ENCODE measurements at places on chromosomes 1 and 21.

GRCh38 chr1:202958544-202959275 lies 598 bp upstream of the ADIPOR1 start:
- DNase-seq, result no peak

DNA sequence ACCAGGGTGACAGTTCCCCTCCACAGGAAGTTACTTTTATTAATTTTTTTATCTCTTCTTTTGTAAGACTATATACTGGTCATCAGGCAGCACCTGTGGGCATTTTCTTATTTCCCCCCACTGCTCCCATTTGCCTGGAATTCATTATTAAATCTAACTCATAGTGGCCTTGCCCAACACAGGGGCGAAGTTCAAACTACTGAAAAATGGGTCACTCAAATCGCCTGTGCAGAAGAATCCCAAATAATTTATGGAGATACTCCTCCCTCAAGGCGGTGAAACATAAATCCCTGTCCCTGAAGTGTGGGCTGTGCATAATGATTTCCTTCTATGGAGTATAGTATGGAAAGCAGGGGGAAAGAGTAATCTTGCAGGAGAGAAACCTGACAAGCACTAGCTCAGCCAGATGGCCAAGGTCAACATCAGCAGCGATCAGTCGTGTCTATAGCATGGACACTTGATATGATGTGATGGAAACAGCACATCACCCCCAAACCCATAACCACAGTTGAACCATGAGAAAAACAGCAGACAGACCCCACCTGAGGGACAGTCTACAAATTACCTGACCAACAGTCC lies 7.9 kb downstream of the CAMK2N1 start:
- DNase-seq, result no peak

DNA sequence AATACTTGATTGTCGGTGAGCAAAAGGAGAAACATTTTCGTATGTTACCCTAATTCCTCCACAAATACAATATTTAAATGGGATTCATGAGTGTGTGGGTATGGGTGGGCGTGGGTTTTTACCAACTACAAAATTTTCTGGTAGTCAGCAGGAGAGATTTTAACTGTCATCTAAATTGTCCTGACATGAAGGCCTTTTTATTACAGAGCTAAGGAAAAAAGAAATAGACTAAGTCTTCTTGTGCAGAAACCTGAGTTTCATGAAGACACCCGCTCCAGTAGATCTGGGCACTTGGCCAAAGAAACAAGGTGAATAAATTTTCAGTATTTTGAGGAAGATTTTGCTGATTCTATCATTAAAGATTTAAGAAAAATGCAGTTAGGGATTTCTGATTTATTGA lies 752 bp downstream of the RGS18 start:
- DNase-seq, result no peak

DNA sequence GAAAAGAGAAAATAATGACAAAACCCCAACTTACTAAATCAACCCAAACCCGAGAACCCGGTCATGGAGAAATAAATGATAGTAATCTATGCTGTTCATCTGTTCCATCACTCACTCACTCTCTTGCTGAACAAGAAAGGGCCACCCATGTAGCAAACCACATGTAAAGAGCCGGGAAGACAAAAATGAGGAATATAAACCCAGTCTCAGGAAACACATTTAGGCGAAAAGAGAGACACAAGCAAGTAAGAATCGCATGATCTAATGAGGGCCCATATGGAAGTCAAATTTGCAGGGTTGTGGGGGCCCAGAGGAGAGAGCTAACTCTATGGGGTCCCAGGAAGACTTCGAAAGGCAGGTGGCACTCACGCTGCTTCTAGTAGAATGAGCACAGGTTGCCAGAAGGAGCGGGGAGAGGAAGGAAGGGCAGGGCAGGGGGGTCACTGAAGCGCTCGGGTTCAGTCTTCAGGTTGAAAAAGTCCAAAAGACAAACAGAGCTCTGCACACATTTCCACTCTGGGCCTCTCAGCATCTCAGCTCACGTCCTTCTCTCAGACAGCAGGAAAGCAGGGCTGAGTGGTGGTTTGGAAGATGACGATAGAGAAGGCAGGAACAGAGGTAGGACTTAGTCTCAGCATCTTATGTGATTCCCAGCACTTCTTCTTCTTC lies 142.9 kb upstream of the KRTAP19-8 start:
- DNase-seq, result no peak

DNA sequence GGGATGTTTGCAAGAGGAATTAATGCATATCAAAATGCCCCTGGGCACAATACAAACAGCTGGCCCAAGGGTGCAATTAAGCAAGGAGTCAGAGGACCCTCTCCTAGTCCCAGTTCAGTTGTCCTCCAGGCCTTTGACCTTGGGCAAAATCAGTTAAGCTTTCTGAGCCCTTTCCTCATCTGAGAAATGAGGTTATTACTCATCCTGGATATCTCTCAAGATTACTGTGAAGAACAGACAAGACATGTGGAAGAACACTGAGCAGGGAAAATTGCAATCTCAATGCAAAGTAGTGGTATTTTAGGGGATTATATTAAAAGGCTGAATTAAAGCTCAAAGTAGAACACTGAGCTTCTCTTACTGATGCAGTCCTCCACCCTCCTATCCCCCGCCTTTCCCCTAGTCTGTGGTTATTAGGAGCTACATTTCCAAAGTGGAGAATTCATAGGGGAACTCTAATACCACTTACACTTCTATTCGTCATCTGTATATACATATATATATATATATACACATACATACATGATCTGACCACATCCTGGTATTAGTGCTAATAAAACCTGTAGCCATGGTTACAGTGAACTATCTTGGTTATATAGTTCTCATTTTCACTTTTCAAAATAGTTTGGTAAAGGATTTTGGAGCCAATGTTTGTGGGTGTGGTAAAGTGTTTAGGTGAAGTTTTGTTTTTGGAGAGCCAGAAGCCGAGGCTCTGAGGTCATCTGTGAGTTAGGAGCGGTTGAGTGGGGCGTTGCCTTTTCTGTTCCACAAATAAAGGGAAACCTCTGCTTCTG lies 18.1 kb downstream of the KIAA0040 start:
- no peak for DNase-seq

GRCh38 chr1:8962812-8963530 lies 17.3 kb downstream of the CA6 start:
- no peak for DNase-seq

GRCh38 chr1:248924696-248925532 lies 18.9 kb downstream of the PGBD2 start:
- peak; percentile 60 for DNase-seq

DNA sequence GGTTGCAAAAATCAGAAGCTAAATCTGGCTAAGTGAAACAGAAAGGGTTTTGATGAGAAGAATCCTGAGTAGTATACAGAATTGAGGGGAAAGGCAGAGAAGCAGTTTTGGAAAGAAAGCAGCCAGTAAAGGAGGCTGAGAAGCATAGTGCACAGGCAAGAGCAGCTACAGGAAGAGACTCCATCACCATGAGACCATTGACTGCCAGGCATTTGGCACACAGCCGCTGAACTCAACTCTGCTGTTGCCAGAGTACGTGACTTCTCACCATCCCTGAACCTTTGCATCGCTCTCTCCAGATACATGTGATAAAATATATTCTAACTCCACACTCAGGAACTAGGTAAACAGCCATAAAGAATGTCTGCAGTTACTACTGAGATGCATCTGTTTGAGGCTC lies 128.3 kb upstream of the C1orf21 start:
- no peak for DNase-seq

DNA sequence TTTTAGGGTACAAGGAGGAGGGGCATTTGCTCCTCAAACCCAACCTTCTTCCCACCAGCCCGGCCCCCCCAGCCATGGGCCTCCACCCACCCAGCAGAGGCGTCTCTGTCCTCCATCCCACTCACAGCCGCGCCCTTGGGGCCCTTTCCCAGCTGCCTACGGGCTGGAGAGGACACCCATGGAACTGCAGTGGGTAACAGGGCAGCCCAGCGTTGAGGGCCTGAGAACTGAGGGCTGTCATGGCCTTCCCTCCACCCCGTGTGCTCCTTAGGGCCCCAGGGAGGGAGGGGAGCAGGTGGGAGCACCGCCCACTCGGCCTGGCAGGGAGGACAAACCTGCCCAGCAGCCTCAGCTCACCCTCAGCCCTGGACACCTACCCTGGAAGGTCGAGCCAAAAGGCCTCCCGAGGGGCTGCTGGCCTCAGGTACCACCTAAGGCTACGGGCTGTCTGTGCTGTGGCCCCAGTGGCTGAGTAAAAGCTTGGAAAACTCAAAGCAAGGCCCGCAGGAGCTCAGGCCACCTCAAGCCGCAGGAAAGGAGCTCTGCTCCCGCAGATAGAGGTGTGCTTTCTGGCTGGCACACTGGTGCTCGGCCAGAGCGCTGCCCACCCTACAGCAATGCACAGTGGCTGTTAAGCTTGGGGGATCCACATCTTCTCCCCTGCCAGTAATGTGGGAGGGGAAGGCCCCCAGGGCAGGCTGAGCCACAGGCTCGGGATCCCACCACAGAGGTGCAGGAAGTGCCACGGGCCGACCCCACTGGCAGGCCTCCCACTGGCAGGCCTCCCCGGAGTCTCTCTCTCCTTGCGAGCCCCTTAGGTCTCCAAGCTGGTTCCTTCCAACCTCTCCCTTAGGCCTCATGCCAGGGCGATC lies 2.2 kb upstream of the ARHGEF16 start:
- DNase-seq, result no peak

DNA sequence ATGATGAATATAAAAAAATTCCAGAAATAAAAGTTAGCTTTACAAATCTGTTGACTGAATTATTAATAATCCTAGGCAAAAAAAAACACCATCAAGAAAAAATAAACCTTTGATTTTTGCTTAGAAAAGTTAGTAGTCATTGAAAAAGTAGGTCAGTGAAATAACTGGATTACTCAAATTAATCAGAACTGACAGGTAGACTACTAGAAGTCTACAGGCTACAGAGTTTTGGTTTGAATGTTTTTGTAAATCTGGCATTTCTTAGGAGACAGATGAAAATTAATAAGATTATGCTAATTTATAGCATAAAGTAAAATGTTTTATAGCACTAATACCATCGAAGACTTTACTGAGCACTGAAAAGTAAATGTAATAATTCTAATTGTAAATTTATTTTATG lies 511.9 kb downstream of the PTPRC start:
- no peak for DNase-seq

DNA sequence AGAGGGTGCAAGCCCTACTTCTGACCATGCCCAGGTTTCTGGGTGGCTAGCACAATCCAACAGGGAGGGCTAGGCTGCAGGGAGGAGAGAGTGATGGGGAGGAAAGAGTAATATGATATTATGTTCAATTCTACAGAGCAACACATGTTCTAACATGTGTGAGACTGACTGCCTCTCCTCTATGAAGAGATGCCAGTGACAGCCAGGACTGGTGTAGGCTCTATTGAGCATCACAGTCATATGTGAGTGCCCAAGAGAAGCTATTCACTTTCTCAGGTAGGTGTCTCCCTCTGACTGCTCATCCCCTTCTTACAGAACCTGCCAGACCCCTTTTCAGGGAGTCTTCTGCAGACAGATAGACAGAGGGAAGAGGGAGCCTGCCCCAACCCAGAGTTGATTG lies 446.1 kb downstream of the SIPA1L2 start:
- no peak for DNase-seq

- DNase-seq, result no peak
Measured at GRCh38 chr1:152162792-152163463, 3.9 kb upstream of the RPTN start.

DNA sequence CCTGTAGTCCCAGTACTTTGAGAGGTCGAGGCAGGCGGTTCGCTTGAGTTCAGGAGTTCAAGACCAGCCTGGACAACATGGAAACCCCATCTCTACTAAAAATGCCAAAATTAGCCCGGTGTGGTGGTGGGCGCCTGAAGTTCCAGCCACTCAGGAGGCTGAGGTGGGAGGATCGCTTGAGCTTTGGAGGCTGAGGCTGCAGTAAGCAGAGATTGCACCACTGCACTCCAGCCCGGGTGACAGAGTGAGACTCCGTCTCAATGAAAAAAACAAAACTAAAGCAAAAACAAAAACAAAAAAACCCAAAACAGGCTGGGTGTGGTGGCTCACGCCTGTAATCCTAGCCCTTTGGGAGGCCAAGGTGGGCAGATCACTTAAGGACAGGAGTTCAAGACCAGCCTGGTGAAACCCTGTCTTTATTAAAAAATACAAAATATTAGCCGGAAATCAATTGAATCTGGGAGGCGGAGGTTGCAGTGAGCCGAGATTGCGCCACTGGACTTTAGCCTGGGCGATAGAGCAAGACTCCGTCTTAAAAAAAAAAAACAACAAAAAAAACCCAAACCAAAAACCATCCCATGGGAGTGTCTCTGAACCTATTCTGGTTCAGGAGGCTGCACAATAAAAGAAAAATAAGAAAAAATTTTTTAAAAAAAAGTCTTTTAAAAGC lies 1.7 kb upstream of the CGN start:
- DNase-seq, result no peak

DNA sequence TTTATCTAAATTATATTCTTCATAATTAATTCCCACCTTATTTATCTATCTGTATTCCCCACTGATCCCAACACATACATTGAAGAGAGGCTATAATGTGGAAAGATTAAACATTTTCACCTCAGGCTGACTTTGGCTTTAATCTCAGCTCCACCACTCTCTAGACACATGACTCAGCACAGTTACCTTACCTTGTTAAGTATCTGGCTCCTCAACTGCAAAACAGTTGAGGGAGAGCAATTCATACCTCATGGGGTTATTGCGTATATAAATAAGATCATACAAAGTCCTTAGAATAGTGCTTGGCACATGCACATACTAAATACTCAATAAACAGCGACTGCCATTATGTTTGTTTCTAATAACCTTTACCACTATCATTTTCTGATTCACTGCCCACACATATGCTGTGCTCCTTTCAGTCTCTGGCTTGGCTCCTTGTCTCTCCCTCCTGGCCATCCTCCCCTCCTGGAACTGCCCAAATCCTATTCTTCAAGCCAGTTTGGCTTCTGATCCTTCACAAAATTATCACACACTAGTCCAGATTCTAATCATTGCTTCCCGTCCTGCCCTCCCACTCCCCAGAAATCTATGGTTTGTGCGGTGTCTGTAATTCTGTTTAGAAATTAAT lies 50.1 kb downstream of the BCL9 start:
- no peak for DNase-seq

DNA sequence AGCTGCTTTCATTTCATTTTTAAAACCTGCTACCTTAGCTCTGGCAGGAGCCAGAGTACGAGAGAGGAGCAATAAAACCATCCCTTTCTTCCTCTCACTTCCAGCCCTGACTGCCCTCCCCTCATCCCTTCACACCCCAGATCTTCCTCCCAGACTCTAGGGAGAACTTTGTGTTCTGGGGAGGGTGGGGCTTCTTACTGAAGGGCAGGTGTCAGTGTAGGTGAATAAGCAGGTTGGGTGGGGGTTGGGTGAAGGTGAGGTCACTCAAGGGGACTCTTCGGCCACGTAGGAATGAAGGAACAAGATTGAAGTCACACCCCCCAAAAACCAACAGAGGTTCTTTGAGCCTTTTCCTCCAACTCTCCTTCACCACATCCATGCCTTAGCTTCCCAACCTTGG lies 88.9 kb downstream of the CD58 start:
- no peak for DNase-seq

DNA sequence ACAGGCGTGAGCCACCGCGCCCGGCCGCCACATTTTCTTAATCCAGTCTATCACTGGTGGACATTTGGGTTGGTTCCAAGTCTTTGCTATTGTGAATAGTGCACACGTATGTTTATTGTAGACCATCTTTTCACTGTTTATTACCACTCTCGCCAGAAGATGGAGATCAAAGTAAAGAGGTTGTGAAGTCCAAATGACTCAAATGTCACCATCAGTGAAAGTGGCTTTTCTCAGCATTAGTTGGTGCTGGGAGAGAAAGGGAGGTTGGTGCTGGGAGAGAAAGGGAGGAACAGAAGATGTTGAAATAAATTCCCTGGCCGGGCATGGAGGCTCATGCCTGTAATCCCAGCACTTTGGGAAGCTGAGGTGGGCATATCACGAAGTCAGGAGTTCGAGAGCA lies 10.4 kb upstream of the UHMK1 start:
- no peak for DNase-seq

GRCh38 chr1:179127163-179127895 lies 45.5 kb downstream of the TOR3A start:
- no peak for DNase-seq

Data from NCI-H2081 (cell line).